Activated naive CD4-positive, alpha-beta T cell (primary cell): ENCODE measurements at places on chromosomes 5 and 9.

DNA sequence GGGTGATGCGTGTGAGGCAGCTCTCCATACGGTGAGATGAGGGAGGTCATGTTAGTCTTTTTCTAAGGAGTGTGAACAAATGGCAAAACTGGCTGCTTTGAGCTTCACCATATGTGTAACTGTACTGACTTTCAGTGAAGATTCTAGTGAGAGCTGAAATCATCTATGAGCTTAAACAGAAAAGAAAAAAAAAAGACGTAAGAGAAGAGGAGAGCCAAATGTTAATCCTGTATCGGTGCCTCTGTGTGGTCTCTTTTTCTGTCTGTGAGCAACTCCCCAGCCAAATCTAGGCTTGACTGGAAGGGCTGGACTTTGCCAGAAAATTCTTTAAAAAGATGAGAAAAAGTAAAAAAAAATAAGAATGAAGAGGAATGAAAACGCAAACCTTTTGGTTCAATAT, 209.7 kb upstream of the TUT7 start:
- DNase-seq: no peak

GRCh38 chr5:33311893-33312292, 128.9 kb upstream of the TARS1 start:
- DNase-seq: no peak

DNA sequence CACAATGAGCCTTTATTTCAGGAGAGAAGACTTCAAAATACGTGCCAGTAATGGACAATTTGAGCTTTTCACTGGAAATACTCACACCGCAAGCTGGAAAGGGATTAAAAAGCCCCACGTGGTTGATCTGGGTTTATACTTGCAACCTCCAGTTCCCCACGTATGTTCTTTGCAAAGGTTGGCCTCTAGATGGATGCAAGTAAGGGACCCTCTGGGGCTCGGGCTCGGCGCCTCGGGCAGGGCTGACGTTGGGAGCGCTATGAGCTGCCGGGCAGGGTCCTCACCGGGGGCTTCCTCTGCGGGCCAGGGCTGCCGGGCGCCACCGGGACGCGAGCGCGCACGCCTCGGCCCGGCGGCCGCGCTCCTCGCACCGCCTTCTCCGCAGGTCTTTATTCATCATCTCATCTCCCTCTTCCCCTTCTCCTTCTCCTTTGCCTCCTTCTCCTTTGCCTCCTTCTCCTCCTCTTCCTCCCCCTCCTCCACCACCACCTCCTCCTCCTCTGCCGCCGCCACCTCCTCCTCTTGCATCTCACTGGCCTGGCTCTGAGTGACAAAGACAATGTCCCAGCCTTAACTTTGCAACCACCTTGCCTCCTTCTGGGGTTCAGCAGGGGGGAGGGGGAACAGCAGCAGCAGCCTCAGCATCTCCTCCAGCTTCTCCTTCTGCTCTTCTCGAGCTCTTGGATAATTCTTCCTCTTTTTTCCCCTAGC, 701 bp upstream of the ZNF462 start:
- DNase-seq: no peak

DNA sequence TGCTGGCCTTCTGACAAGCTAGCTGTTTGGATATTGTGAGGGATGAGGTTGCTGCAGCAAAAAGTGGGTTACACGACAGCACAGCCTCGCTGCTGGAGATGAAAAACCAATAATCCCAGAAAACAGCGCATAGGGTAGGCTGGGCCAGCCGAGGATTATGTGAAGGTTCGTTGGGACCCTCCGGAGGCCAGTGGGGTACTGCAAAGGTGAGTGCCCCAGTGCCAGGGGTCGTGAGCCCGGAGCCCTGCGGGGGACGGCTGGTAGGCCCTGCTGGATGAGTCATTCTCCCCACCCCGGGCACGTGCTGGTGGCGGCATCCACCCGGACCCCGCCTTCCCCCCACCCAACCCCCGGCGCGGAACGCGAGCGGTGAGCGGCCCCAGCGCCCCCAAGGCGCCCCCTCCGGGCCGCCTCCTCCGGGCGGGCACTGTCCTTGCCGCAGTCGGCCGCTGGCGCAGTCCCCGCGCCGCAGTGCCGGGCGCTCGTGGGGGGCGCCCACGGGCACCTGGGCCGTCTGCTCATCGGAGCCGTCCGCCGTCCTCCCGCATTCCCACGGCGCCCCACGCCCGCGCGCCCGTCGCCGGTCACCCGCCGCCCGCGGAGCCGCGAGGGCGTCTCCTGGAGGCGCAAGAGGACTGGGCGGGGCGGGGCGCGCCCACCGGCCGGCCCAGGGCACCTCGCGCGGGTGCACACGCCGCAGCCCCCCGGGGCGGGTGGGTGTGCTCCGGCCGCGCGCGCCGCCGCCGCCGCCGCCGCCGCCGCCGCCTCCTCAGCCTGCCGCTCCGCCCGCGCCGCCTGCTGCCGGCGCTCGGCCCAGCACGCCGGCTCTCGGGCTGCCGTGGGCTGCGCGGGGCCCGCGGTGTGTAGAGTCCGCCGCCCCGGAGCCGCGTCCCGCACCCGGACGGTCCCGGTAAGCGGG, at the start of gene PHF24:
Gene PHF24, plus strand, starts transcription at position 794 of the 919 bp plus-strand sequence. CDS start 13,014 bp downstream, outside the sequence.
- DNase-seq: no peak

DNA sequence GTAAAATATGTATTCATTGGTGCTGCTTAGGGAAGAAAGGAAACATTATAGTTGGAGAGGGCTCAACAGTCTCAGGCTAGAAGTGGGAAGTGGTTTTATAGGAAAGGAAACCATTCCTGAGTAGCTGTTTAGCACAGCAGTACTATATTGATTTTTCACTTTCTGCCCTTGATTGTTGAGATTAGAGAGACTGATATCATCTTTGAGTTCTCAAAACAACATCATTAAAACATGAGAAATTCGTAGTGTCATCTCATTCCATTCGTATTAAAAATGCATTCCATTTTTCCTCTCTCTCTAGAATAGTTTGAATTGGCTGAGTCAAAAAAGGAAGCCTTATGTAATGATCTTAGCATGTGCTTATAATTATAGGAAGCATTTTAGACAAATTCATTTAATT, 14.1 kb downstream of the POLR3G start:
- DNase-seq: no peak

- DNase-seq: no peak
Measured at GRCh38 chr9:5185220-5185840, at the start of gene INSL6. Gene INSL6, minus strand, starts transcription at chr9:5185639. Its CDS starts 37 bp downstream, at chr9:5185602.

DNA sequence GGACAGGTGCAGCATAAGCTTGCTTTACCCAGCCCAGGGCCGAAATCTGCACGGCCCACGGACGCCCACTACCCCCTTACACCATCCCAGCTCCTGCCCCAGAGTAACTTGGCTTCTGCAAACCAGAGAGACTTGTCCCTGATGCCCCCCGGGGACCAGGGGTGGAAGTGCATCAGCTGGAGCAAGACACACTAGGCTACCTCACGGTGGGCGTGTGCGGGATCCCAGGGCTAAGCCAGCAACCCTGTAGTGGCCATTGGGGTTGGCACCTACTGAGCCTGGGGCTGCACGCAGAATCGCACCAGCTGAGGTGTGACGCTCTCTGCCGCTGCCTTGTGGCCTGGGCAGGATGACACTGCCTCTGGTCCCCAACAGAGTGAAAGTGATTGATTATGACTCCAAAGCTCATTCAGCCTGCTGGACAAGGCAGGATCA, 6.1 kb upstream of the ZNF79 start:
- peak; percentile 25 for DNase-seq

DNA sequence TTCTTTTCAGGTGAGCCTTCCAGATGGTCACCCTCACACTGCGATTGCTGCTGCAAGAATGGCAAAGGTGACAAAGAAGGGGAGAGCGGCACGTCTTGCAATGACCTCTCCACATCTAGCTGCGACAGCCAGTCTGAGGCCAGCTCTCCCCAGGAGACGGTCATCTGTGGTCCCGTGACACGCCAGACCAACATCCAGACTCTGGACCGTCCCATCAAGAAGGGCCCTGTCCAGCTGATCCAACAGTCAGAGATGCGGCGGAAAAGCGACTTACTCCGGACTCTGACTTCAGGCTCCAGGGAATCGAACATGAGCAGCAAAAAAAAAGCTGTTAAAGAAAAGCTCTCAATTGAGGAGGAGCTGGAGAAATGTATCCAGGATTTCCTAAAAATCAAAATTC, 303.0 kb downstream of the KCTD16 start:
- no peak for DNase-seq

GRCh38 chr9:12956805-12957204, 182.0 kb downstream of the LURAP1L start:
- DNase-seq: no peak

- no peak for DNase-seq
Measured at GRCh38 chr5:14428302-14429081, 153.1 kb upstream of the OTULINL start.

DNA sequence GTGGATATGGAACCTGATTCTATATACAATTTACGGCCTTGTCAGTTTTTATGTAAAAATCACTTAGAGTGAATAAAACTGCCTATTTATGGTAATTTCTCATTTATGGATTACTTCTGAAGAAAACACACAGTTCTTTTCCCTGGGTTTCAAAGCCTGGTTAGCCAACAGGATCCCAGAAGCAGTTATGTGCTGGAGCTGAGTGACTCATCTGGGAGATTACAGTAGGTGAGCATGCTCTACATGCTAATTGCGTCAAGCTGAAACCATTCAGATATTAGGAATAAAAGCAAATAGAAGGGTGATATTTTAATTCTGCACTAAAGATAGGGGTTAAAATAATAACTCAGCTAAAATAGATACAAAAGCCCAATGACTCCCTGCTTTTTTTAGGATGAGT, 47.8 kb downstream of the PDE4D start:
- no peak for DNase-seq

DNA sequence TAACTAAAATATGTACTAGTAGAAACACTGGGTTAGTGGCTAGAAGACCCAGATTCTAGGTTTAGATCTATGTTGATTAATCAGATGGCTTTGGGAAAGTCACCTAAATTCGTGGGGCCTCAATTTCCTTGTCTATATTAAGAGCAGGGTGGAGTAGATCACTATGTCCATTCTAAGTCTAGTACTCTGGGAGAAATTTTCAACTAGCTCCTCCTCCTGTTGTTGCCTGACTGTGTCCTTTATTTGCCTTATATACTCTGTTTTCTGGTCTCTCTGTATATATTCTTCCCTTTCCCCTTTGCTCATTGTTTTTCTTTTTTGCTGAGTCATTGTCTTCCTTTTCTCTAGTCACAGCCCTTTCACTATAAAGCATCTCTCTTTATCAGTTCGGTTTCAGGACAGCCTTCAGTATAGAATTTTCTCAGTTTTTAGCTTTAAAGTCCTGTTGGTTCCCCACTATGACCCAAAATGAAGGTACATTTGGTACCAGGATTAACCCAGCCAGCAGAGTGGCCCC, 44.5 kb upstream of the CDH6 start:
- DNase-seq: no peak

DNA sequence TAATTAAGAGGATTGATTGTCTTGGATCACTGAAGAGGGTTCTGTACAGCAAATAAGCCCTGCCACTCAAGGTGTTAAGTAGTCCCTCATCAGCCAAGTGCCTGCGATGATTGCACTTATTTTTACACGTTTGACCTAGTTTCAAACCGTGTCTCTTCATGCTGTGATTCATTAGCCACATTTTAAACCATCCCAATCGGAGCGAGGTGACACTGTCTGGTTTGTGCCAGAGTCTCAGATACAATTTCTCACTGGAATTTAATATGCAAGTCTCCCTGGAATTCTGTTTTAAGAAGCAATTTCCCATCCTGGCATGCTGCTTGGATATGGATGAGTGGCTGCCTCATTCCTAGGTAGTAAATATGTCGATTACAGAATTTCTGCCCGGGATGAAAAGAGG, 1.6 kb downstream of the INSYN2B start:
- DNase-seq: no peak

GRCh38 chr9:134434894-134435506, 108.7 kb downstream of the RXRA start:
- no peak for DNase-seq

DNA sequence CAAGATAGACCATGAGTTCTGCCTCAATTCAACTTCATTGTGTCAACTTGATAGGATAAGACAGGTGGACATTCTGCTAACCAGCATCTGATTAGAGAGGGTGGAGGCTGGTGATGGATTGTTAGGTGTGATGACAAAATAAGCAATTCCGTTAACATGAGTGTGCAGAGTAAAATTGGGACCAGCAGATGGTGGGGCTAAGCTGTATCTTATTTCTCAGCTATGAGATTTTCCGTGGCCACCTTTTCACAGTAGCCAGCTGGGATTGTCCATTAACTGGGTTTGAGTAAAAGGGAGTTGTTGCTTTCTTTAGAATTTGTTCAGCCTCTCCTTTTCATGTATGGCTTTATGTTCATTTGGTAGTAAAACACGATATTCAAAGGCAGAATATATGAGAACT, 28.8 kb upstream of the TAL2 start:
- no peak for DNase-seq

GRCh38 chr5:161167016-161167767, 315.2 kb upstream of the ATP10B start:
- DNase-seq: no peak

- no peak for DNase-seq
Measured at GRCh38 chr5:121138952-121139351, 674.9 kb downstream of the PRR16 start.

GRCh38 chr5:29263915-29264351, 1929.6 kb upstream of the CDH6 start:
- DNase-seq: no peak

- DNase-seq: no peak
Measured at GRCh38 chr5:53335115-53335514, 145.3 kb upstream of the FST start.

DNA sequence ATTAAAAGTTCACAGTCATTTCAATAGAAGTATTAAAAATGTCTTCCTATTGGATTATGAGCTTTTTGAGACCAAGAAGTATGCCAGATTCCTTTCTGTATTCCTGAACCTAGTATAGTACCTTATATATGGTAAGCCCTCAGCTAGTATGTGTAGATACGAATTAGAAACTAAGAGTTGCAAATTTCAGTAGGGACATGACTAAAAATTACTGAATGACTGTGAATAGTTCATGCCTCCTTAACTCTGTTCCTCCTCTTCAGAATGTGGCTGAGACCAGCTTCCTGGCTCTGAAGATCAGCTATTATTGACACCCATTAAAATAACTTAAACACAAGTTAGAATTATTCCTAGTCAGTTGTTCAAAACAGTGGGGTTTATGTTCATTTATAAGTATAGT, 19.7 kb downstream of the KDM3B start:
- no peak for DNase-seq

- DNase-seq: no peak
Measured at GRCh38 chr9:114098021-114098935, 814 bp downstream of the KIF12 start.

- DNase-seq: no peak
Measured at GRCh38 chr9:111872886-111873285, 23.7 kb upstream of the UGCG start.

GRCh38 chr5:139828207-139828895, 32.7 kb downstream of the PSD2 start:
- no peak for DNase-seq

DNA sequence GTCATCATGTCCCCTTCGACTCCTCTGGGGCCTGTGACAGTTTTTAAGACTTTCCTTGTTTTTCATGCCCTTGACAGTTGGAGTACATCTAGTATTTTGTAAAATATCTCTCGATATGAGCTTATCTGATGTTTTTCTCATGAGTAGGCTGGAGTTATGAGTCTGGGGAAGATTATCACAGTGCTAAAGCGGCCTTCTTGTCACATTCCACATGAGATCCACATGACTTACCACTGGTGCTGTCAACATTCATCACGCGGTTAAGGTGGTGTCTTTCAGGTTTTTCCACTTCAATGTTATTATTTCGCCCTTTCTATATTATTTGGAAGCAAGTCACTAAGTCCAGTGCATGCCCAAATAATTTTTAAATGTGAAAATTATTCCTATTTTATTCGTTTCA, 17.1 kb upstream of the CAST start:
- no peak for DNase-seq

- no peak for DNase-seq
Measured at GRCh38 chr5:105506692-105507277, 1944.2 kb upstream of the NUDT12 start.
